DND-41 (cell line): ENCODE measurements at places on chromosomes 4 and X.

- no peak for DNase-seq
Observed at GRCh38 chr4:147198411-147199051, 252.9 kb upstream of the TTC29 start.

DNA sequence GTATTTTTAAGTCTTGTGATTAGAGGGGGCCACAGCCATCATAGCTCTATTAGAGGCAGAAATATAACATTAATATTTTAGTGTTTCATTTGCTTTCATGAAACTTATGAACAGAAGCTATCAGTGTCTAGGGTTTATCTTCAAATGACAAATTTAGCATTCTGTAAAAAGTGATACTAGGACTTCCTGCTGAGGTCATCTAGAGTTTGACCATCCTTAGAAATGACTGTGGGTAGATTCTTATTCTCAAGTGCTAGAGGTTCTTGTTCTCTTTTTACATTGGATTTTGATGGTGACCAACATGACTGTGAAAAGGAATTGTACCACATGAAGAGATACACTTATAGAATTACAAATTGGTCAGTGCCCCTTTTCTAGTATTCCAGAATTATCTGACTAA lies 568.6 kb downstream of the RPA4 start:
- DNase-seq: no peak

- no peak for DNase-seq
Observed at GRCh38 chr4:88143504-88143903, 14.9 kb downstream of the ABCG2 start.

DNA sequence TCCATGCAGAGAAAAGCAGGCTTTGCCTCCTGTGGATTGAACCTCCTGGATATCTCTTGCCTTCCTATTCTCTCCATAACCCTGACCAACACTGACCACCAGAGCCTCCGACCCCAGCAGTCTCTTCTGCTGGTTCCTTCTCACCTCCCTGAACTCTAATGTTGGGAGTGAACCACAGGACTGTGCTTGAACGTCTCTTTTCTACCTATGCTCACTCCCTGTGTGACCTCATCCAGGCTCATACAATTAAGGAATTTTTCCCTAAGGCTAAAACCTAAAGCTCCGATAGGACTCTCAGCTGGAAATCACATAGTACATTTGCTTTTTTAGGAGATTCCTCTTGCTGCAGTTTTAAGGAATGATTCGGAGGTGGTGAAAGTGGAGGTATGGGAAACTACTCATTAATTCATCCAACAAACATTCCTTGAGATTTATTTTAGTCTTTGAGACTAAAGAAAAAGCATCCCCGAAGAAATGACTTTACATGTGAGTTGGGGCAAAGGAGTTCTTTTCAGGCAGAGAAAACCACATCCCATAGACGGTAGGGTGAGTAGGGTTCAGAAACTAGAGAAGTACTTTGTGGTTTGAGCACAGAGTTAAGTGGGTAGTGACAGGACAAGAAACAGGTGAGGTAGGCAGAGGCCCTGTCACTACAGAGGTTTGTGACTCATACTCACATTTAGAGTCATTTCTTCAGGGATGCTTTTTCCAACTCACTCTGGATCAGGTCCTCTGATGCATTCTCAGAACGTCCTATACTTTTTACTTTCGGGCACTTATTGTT lies 30.8 kb downstream of the NDNF start:
- DNase-seq: peak; percentile 18

GRCh38 chrX:10502961-10503360 lies 117.4 kb downstream of the MID1 start:
- no peak for DNase-seq

- no peak for DNase-seq
Observed at GRCh38 chr4:118994030-118994429, 105.4 kb downstream of the SYNPO2 start.

DNA sequence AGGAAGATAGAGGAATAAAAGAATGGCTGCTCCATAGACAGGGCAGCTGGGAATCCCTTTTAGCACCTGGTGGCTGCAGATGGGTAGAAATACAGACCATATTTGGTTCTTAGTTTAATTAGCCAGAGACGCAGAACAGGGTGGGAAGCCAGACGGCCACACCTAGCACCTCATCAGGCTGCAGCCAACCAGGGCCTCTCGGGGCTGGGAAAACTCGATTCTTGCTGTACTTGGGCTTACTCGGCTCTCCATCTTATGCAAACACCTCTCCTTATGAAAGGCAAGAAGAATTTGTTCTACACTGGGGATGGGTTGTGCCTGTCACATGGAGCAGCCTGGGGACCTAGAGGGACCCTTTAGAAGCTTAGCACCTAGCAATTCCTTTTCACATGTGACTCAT lies 19.7 kb downstream of the IRAK1 start:
- DNase-seq: no peak

- DNase-seq: no peak
Observed at GRCh38 chr4:99383399-99383798, 30.9 kb upstream of the ADH1C start.

DNA sequence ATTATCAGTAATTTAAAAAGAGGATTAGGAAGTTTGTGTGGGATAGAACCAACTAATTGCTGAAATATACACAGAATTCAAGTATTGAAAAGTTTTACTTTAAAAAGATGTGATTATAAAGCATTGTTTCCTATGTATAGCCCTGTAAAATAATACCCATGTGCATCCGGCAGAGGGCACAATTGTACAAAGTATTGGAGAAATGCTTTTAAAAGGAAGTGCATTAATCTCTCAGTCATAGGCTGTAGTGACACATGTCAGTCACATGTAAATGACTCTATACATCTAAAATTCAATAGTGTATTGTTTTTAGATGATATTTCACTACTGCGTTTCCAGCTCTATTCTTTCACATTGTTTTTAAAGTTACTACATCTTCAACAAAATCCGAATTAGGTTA lies 9.7 kb upstream of the GEMIN8 start:
- DNase-seq: peak; percentile 44

- no peak for DNase-seq
Observed at GRCh38 chrX:22689290-22689689, 310.5 kb upstream of the DDX53 start.

GRCh38 chr4:98092833-98093439 lies 50.3 kb downstream of the STPG2 start:
- peak; percentile 19 for DNase-seq

- DNase-seq: no peak
Observed at GRCh38 chrX:7720519-7720918, 122.5 kb upstream of the VCX start.

- DNase-seq: no peak
Observed at GRCh38 chrX:44400588-44400987, 57.1 kb upstream of the EFHC2 start.

- peak; percentile 30 for DNase-seq
Observed at GRCh38 chrX:67780694-67781109, 236.9 kb downstream of the AR start.

GRCh38 chr4:153824501-153824900 lies 35.6 kb upstream of the SFRP2 start:
- DNase-seq: no peak

DNA sequence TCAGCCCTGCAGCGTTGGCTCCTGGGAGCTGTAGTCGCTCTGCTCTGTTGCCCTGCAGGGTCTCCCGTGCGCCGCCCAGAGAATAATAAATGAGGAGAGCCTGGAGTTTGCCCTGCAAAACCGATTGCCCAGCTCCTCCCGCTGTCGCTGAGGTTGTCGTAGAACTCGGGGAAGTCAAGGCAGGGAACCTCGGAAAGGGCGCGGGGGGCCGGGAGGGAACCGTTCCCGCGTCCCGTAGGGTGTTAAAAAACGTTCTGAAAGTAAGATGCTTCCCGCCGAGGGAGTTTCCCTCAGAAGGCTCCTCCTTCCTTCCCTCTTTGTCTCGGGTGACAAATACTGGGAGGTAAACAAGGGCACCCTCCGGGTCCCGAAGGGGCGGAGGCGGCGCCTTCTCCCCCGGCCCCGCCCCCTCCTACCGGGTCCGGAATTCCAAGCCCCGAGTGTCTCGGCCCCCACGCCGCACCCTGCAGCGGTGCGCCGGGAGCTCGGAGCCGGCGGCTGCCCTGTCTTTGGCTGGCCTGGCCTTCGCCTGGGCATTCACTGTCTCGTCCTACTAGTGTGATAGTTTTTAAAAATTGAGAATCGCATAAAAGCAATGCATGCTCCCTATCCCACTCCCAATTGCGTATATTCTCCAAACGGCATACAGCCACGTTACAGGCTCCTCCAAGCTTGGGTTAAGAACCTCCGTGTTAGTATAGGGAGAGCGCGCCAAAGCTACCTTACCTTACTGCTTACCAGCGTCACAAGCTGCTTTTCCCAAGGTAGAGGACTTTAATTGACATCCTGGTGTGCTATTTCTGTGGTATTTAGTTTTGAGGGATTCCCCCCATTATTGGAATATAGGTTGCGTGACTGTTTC lies 964 bp upstream of the HMGB2 start:
- peak; percentile 88 for DNase-seq

- peak; percentile 35 for DNase-seq
Observed at GRCh38 chr4:7738458-7739076, 201.1 kb downstream of the AFAP1 start.

- peak; percentile 37 for DNase-seq
Observed at GRCh38 chr4:163495900-163496299, 1.4 kb downstream of the TMA16 start.

DNA sequence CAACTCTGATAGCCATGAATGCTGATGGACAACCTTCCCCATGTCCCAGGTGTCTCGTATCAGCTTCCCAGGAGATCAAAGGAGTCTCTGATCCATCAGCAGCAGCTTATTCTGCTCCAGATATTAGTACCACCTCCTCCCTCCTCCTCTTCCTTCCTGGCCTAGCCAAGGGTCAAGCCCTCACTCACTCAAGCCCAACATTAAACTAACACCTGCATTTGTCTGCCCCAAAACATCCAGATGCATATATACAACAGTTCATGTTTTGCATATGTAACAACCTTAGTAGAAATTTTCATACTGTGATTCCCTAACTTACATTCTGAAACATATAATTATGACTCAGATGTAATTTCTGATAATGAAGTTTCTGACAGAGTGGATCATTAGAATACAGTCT lies 29.9 kb downstream of the BCLAF3 start:
- DNase-seq: no peak

DNA sequence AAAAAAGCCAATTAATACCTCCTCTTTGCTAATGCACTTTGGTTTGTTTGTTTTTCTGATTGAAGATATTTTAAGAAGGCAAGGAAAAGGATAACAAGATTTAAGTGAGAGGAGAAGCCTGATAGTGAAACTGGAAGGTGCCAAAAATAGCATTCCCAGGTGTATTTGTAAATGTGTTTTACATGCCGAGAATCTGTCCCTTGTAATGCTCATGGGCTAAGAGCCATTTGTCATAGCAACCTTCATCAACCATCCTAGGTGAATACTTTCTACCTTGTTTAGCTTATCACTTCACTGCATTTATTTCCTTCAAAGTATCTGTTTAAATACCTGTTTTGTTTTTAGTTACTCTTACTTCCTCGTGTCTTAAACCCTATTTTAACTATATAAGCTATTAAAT lies 127.8 kb downstream of the KCTD8 start:
- DNase-seq: no peak

DNA sequence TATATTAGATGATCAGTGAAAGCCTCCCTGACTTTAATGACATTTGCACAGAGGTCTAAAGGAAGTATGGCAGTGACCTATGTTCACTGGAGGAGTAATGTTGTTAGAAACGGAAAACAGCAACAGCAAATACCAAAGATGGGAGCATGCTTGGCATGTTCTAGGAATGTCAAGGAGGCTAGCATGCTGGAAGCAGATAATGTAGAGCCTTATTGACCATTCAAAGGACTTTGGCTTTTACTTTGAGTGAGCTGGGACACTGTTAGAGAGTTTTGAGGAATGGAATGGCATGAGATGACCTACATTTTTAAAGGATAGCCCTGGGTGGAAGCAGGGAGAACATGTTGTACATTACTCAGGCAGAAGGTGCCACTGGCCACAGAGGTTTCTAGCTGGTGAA lies 6.0 kb downstream of the RPA4 start:
- DNase-seq: no peak

DNA sequence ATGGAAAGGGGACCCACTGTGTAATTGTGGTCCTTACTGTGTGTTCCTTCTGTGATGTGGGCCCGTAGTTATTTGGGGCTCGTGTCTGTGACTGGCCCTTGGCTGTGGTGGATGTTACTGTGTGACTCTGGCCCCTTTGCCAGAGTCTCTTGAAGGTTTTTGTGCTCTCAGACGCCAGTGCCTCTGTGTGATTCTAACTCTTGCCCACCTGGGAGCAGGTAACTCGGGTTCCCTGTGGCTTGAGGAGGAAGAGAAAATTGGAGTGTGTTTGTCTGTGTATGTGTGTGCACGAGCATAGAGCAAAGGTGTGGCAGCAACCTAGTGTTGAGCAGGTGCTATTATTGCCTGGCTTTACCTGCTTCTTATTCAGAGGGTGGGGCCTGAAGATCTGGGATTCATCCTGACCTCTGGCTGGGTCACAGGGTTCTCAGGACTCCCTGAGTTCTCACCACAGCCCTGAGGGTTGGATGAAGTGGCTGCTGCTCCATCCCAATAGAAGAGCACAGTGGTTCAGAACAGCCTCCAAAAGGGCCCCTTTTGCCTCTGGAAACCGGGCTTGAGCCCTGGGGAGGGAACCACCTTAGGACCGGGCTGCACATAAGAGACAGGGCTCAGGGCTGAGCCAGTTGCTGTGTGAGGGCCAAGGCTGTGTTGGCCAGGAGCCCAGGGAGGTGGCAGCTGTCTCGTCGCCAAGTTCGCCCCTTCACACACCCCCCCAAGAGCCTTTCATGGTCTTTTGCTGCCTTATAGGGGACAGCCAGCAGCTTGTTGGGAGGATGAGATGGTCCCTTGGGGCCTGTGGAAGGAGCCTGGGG lies 1.3 kb downstream of the RBM10 start:
- peak; percentile 41 for DNase-seq

DNA sequence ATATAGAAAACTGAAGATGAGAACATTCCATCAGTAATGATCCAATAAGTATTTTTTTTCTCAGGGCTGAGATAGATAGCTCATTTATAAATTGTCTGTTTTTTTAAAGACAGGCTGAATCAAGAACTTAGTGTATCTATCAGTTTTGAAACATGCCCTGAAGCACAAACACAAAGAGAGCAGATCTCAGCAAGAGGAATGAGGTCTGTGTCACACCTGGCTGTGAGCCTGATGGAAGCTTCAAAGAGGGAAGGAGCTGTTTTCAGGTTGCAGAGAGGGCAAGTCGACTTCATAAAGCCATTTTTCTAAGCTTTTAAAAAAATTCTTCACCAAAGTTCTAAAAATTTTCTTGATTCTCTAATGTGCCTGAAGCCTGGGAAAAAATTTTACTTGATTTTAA lies 434.9 kb downstream of the PDGFC start:
- no peak for DNase-seq
